ENCODE measurements at places on chromosomes 4 and X.

- no peak for DNase-seq
Observed at GRCh38 chr4:140982613-140983340, 150.5 kb downstream of the RNF150 start.

- DNase-seq = no peak
Observed at GRCh38 chr4:62952366-62952765, 1456.9 kb downstream of the TECRL start.

DNA sequence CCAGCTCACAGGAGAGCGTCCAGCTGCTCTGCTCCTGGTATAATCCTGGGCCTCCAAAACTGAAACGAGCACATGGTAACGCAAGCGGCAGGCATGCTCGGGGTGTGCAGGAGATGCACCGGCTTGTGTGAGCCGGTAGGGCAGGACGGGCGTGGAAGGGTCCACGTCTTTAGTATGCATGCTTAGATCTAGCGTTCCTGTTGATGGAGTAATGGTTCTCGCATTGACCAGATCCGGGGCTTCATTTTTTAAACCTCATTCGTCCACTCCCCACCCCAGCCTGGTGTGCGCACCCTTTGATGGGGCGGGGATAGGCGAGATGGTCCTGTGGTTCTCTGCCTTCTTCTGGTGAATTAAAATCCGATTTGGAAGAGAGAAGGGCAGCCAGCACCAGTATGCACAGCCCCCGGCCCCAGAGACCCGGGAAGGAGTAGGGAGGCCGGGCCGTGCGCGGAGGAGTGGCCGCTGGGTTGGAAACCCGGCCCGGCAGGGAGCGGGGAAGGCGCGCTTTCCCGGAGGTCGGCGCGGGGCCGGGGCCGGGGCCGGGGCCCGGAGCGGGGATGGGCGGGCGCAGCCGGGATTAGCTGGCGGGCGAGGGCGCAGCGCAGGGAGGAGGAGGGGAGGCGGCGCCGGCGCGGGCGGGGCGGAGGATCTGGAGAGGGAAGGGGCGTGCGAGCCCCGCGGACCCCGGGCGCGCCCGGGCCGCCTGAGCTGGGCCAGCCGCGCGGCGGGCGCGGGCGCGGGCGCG is 39.9 kb downstream of the FAM149A start:
- DNase-seq = no peak

GRCh38 chrX:102739657-102740056 is 19.1 kb downstream of the GPRASP3 start:
- DNase-seq = no peak

DNA sequence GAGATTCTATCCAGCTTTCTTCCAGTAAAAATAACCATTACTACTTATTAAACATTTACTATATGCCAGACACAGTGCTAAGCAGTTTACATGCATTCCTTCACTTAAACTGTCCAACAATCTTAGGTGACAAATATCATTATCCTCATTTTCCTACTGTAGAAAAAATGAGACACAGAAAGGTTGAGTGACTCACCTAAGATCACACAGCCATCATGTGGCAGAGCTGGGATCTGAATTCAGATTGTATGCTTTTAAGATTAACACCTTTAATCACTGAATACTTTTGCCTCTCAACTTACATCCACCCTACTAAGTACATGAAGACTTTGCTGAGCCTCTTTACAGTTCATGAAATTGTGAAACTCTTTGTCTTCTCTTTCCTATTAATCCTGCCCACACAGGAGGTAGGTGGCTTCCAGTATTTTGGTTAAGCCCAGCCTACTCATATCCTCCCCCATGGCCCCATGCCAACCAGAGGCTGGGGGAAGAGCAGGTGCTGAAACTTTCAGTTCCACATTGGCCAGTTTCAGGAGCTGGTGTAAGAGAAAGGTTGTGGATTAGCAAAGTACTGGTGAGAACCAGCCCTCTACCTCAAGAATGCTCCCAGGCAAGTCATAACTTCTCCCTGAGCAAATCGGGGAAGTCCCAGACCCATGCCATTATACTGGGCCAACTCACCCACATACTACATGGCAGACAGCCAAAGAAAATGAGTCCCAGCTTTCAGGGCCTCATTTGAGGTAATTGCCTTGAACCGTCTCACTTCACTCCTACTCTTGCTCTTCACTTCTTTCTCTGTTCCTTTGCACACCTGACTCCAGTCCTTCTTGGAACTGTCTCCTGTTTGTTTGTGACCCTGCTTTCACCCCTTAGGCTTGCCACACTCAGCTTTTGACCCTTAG is 211.1 kb downstream of the GUCY2F start:
- no peak for DNase-seq

DNA sequence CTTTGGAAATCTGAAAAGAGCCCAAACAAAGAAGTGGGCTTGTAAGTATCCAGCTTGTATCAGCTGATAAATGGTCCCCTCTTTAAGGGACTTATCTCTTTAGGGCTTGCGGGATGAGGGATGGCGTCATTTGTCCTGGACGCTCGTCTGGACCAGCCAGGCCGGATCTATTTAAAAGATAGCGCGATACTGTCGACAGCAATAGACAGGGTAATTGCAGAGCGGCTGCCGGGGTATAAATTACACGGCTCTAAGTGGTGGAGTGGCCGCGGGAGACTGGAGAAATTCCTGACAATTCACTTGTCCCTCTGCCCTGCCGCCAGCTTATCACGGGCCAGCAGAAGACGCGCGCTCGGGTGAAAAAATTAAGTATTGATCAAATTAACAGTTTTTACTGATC is 90.7 kb downstream of the FAM53A start:
- DNase-seq = no peak

GRCh38 chrX:105150557-105150956 is 69.9 kb downstream of the TEX13A start:
- no peak for DNase-seq

GRCh38 chr4:82905205-82905604 is 4.7 kb downstream of the THAP9 start:
- no peak for DNase-seq

DNA sequence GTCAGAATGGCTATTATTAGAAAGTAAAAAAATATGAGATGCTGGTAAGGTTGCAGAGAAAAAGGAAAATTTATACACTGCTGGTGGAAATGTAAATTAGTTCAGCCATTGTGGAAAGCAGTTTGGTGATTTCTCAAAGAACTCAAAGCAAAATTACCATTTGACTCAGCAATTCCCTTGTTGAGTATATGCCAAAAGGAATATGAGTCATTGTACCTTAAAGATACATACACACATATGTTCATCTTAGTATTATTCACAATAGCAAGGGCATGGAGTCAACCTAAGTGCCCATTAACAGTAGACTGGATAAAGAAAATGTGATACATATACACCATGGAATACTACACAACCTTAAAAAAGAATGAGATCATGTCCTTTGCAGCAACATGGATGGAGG is 148.2 kb downstream of the COMMD8 start:
- DNase-seq = no peak

DNA sequence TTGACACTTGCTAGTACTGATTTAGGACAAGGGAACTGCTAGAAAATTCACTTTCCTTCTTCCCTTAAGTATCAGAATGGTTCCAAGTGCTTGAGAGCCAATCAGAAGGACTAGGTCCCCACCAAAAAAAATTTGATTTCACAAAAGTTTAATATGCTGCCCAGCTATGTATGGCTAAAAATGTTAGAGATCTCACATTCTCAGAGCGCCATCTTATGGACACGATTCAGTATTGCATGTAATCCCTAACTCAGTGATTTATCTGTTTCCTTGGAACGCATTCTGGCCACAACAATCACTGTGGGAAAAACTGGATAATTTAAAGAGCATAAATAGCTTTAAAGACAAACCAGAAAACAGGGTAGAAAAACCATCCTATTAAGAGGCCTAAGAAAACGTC is 255.1 kb upstream of the GPC4 start:
- DNase-seq = no peak

GRCh38 chr4:183303301-183303700 is 16.8 kb downstream of the CLDN22 start:
- no peak for DNase-seq

GRCh38 chr4:169158046-169158445 is 112.7 kb downstream of the SH3RF1 start:
- DNase-seq = no peak

DNA sequence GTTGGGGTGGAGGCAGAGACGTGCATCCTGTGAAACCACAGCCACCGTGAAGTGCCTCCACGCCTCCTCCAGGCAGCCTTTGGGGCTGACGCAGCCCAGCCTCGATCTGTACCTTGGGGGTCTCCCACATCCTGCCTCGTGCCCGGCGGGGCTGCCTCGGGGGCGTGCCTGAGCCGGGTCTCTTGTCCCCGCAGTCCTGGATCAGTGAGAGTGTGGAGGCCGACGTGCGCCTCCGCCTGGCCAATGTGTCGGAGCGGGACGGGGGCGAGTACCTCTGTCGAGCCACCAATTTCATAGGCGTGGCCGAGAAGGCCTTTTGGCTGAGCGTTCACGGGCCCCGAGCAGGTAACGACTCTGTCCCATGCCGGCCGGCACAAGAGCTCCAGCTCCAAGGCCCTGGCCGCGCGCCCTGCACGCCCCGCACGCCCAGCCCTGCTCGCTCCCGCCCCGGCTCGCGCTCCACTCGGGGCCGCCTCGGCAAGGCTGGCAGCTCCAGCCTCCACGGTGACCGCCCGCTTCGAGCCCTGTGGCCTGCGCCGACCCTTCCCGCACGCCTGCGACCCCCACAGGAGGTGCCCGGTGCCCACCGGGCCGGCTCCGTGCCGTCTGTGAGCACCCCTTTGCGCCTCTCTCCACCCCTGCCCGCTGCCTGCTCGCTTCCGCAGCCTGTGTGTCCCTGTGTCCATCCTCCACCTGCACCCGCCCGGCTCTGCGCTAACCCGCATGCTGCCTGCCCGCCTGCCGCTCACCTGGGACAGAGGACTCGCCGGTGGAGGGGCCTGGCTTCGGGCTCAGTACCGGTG is 9.8 kb downstream of the FGFR3 start:
- DNase-seq = no peak

DNA sequence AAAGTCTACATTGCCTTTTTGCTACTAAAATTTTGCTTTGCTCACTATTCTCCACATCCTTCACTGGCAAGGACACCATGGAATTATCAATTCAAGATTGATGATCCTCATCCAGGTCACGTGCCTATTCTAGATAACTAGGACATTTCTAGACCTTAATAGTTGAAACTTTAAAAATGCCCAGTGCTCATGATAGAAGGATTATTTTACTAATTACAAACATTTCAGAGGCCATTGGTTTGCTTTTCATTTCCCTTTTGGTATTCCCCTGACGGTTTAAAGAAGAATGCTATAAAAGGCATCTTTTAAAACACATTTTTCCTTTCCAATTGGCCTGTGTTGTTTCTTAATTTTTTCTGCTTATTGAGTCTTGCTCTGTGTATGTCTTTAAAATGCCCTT is 249.4 kb downstream of the NDST4 start:
- no peak for DNase-seq
